ENCODE measurements at places on chromosomes 13 and 19.

GRCh38 chr13:112733661-112734379 lies 44.0 kb downstream of the ATP11A start:
- DNase-seq = no peak

DNA sequence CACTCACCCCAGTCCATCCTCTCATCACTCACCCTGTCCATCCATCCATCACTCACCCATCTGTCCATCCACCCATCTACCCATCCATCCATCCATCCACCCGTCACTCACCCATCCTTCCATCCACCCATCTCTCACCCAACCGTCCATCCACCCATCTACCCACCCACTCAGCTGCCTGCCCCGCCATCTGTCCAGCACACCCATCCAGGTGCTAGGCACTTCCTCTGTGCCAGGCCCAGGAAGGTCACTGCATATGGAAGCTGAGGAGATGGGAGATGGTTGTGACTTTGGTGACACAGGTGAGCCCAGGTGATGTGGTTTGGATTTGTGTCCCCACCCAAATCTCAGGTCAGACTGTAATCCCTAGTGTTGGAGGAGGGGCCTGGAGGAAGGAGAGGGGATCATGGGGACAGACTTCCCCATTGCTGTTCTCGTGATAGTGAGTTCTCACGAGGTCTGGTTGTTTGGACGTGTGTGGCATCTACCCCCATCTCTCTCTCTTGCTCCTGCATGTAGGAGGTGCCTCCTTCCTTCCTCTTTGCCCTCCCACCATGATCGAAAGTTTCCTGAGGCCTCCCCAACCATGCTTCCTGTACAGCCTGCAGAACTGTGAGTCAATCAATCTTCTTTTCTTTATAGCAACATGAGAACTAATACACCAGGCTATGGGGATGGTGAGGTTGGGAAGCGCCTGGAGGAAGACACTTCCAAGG lies 15.9 kb upstream of the C13orf46 start:
- no peak for DNase-seq

DNA sequence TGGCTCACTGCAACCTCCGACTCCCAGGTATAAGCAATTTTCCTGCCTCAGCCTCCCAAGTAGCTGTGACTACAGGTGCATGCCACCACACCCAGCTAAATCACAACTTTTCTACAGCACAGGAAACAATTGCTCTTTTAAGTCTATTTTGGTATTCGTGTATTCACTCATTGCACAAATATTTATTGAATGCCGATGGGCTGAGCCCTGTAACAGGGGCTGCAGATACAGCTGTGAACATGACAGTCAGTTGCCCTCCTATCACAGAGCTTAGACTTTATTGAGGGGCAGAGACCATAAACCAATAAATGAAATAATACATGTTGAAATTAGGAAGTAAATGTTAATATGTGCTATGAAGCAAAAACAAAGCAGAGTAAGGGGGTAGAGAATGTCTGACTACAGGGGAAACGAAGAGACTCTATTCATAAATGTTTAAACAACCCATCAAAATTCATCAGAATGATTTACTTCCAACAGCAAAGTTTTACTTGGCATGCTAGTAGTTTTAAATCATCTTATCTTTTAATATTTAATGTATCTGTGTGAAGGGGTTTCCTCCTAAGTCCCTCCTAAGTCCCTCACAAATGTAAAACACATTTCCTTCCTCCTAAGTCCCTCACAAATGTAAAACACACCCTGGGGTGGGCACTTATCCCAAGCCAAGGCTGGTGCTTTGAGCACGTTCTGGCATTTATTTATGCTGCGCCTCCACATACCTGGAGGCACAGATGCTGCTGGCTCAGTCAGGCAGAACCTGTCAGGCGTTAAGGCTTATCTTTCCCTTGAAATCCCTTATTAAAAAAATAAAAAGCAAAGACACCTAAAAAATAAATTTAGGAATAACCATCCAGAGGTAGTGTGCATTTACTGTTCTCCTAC lies 140.8 kb downstream of the MIPEP start:
- no peak for DNase-seq

GRCh38 chr19:40256512-40256911 lies 28.6 kb downstream of the AKT2 start:
- DNase-seq = no peak

- DNase-seq = no peak
These were observed 19.3 kb downstream of the TMED1 start for GRCh38 chr19:10816691-10817090.

Measured in memory B cell (primary cell).